ENCODE measurements at places on chromosomes 16 and 17.

DNA sequence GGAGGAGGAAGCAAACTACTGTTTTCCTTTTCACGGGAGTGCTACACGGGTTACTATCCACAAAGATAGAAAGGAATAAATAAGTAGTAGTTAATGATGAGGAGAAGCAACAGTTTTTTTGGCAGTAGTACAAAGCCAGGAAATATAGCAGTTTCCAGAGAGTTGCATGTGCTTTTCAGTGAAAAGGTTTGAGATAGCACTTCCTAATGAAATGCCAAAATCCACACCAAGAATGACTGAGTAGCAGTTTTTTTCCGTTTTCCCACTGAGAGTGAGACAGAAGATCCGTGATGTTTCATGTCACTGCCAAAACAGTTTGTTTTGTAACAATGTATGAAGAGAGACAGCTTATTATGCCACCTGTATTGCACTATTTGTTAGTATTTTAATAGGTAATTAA, 129.1 kb downstream of the STX8 start:
- no peak for DNase-seq

DNA sequence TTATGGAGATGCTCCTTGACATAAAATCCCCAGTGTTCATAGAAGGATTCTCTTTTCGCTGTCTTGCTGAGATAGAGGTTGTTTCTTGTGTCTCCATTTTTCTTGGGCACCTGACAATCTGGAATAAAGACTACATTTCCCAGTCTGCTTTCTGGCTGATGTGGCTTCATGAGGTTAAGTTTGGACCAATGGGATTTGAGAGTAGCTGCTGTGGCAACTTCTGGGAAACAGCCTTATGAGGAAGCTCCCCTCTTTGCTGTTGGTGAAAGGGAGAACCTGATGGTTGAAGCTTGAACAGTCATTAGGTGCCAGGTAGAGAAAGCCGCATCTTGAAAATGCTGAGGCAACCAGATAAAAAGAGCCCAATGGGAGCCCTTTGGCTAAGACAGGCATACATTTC, 24.4 kb downstream of the HS3ST4 start:
- no peak for DNase-seq

- DNase-seq, result no peak
These were observed 7.3 kb upstream of the SMG1 start for GRCh38 chr16:18933501-18933900.

- no peak for DNase-seq
These were observed 35.7 kb upstream of the SSTR5 start for GRCh38 chr16:1036726-1037393.

GRCh38 chr16:76668207-76668725, 391.1 kb downstream of the CNTNAP4 start:
- DNase-seq, result no peak
